Type B pancreatic cell (in vitro differentiated cells): ENCODE measurements at places on chromosomes 2 and 18.

DNA sequence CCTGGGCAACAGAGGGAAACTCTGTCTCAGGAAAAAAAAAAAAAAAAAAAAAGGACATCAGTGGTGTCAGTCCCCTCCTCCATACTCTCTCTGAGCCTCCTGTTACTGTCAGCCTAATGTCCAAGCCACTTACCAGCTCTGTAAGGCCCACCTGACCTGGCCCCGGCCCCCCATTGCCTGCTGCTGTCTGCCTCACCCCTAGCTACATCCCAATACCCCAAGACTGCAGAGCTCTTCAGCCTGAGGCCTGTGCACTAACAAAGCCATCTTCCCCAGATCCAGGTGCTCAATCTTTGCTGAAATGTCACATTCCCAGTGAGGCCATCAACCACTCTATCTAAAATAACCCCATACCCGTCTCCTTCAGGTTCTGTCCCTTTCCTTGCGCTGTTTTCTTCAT lies 5.7 kb downstream of the ARMC9 start:
- DNase-seq, result no peak

- peak; percentile 58 for DNase-seq
Measured at GRCh38 chr2:42834161-42834560, 41.8 kb upstream of the HAAO start.

DNA sequence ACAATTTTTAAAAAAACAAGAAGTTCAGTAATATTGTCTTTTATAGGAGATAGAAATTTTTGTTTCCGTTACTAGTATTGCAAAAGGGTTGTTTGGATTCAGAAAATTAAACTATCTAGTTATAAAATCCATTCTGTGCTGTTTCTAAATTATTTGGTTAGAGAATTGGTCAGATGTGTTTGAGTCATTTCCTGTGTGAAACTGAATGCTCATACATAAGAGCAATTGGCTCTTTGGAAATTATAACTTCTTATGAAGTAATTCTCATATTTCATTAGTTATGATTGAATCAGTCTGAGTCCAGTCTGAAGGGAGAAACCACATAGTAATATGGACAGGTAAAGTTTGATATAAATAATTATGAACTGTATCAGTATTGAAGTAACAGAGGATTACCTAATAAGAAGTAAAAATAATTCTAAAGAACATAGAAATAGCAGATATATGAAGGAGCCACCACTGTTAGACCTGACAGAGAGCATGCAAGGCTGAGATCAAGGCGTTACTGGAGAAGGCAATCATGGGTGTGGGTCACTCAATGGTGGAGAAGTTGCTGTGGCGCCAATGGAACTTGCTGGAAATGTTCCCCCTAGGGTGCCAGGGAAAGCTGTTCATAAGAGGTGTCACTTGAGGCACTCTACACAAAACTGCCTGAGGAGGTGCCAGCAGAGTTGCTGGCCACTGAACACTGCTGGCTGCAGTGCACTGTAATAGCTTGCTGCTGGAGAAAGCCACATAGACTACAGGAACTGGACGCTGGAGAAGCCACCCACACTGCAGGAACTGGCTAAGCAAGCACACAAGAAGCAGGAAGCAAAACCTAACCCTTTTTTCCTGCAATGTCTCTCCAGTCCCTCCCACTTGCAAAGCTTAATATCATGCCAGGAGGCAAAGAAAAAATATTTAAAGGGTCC lies 18.0 kb upstream of the FAP start:
- DNase-seq, result no peak

GRCh38 chr2:174343623-174344455 lies 9.1 kb downstream of the SP9 start:
- no peak for DNase-seq

DNA sequence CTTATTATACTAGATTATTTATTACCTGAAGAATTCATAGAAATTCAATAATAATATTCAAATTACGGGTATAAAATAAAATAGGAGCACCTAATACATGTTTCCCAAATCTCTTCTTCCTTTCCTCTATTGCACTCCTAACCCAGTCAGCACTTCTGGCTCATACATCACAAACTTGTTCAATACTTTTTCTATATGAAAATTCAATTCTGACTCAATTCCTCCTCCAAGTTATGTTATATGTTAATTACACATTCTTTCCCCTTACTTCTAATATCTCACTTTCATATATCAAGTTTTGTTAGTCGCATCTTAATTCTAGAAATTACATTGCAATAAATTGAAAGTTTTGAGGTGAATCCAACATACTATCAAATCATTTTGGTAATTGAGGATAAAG lies 17.9 kb upstream of the COL3A1 start:
- no peak for DNase-seq

GRCh38 chr2:42926434-42927333 lies 134.3 kb upstream of the HAAO start:
- no peak for DNase-seq

- DNase-seq, result no peak
Measured at GRCh38 chr2:235007664-235008457, 56.0 kb downstream of the SH3BP4 start.

- no peak for DNase-seq
Measured at GRCh38 chr2:62362561-62362960, 143.4 kb downstream of the TMEM17 start.

GRCh38 chr2:13581471-13581870 lies 864.7 kb downstream of the TRIB2 start:
- no peak for DNase-seq

GRCh38 chr2:124911560-124911959 lies 886.5 kb downstream of the CNTNAP5 start:
- no peak for DNase-seq

DNA sequence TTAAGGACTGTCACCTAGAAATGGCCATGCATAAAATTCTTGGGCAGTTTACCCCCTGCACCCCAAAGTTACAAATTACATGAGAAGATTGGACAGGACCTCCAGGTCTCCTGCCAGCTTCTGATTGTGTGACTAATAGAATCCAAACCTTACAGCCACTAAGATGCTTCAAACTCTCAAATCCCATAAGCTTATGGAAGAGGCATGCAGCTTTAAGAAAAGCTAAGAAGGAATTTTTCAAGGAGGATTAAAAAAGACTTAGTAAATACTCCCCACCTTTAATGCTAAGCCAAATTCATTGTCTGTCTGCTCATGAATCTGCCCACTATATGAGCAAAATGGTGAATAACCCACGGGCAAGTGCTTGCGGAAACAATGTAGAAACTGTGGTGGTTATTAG lies 86.3 kb downstream of the MAIP1 start:
- no peak for DNase-seq

DNA sequence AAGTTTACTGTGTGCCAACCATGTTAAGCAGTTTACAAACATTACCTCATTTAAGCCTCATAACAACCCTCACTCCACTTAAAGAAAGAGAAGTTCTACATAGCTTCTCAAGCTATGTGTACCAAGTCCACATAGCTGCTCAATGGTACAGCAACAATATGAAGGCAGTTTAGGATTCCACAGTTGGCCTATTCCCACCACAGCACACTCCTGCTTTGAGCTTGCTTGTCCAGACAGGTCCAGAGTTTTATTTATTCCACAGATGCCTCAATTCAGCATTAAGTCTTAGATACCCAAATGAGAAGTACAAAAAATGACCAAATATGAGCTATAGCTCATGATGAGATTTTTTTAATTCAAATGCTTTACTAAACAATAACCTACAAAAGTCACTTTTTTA lies 24.8 kb downstream of the NPHP1 start:
- DNase-seq, result no peak

DNA sequence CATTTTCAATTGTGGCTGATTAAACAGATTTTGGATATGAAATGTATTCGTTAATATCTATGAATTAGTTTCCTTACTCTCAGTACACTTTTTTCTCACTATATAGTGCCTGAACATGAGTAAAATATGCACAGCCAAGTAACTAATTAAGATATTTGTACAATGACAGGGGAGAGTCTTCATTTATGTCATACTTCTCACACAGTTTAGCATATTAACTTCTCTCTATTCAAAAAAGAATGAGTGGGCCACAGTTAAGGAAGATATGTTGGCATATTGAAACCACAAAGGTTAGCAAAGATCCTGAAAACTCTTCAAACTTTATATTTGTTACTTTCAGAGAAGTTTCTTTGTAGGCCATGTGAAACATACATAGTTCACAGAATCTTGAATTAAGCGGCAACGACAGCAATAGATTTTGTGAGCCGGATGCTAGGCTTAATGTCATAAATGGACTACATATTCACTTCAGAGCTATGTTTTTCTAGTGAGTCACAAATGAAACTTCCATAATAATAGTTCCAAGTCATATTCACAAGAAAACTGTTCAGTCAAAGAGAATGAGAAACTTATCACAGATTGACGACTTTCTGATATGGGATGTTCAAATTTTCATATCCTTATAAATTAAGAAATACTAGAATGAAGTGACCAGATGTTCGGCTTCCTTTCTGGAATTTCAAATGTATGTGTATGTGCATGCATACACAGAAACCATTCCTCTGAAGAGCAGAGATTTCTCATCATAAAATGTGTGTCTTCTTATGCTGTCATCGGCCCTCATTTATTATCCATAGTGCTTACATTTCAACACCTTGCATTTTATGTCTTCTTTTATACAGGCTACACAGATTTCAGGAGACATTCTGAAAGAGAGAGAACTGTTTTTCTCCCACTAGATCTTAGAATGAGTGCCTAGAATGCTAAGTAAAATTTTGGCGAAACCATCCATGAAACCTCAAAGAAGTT lies 584.0 kb downstream of the SATB2 start:
- DNase-seq, result no peak

DNA sequence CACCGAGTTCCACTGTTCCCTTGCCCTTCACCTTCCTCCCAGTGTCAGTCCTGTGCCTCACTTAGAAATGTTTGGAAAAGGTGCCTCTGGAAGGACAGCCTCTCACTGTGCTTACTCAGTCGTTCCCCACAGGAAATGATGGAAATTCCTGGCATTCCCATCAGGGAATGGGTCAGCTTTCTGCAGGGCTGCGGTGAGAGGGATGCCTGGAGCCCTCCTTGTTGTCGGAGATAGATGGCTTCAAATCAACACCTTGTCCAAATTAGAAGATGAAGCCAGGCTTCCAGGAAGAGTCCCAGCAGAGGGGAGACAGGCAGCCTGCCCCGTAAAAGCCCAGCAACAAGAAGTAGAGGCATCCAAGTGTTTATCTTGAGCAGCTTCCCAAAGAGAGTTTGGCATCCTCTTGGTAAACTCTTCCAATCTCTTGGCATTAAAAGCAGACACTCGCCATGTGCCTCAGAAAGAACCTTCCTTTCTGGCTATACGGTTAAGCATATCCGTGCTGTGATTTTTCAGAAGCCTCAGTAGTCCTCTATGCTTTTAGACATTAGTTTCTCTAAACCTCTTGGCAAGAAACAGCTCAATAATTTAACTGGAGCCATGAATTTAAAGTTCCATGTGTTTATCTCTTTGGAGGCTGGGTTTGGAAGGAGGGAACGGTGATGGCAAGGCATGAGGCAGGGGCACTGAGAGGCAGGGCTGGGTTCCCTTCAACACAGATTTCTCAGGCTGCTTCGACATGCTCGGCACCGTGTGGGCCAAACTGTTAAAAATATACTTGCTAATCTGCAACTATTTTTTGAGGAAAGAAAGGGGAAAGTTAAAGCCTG lies 25.1 kb downstream of the COLEC12 start:
- no peak for DNase-seq

DNA sequence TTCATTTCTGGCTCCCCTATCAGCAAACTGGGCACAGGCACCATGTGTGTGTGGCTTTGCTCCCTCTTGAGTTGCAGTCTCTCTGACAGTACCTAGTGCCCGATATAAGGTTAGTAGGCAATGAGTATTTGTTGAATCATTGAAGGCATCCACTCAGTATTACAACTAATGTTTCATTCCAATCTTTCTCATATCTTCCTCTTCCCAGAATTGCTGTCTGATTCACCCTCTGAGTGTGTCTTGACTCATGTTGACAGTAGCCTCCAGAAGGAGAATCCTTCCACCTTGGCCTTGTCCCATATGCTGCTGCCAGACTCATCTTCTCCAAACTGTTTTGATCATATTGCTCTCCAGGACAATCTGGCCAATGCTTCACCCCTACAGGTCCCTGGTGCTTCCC lies 202.5 kb downstream of the LRRTM1 start:
- DNase-seq, result no peak

DNA sequence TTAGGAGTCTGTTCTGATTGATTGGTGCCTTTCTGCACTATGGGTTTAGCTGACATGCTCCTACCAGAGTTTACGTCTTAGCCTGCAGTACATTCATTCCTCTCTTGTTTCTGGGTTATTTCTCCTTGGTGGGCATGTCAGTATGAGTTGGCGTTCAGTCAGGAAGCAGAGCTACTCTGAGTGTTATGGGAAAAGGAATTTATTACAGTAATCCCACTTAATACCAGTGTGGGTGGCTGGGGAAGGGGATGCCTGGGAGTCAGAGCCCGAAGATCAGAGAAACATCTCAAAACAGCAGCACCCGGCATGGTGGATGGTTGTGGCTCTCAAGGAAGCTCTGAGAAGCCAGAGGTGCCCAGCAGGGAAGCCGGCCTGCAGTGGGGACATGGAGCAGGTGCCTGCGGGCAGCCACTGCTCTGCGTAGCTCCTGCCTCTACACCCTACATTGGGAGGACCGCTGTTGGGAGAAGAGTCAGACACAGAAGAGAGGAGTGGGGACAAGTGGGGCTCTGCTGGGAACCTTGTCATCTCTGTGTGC lies 48.9 kb downstream of the RAB31 start:
- DNase-seq, result no peak

DNA sequence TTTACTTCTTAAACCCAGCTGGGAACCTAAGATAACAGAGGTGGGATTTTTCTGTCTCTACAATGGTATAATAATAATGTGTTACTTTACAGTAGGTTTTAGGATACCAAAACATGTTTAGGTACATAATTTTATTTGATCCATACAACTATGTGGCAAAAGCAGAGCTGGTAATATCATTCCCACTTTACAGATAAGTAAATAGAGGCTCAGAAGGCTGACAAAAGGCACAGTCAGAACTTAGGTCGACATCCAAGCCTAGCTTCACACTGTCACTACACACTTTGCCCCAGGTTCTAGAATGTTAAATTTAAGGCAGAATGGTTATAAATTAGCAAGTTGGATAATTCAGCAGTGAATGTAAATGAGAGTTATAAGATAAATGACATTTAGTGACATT lies 189.6 kb upstream of the PARD3B start:
- no peak for DNase-seq
